Motor neuron (in vitro differentiated cells): ENCODE measurements at places on chromosomes 13 and 19.

GRCh38 chr13:49997955-49998354 is 1.1 kb downstream of the TRIM13 start:
- no peak for ATAC-seq

DNA sequence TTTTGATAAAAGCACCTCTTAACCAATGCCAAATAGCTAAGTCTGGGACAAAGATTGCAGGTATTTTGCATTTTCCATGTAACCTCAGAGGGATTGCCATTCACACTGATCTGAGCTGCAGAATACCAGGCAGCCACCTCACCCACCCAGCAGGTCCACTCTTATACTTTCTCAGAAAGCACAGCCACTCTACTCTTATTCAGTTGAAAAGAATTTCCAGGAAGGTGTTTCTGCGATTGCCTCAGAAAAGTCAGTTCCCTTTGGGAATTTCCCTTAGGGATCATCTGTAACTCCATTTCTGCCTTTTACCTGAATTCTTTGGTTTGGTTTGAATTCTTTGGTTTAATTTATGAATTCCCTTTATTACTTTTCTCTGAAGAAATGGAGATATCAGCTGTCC is 904 bp upstream of the ALOX5AP start:
- no peak for ATAC-seq

DNA sequence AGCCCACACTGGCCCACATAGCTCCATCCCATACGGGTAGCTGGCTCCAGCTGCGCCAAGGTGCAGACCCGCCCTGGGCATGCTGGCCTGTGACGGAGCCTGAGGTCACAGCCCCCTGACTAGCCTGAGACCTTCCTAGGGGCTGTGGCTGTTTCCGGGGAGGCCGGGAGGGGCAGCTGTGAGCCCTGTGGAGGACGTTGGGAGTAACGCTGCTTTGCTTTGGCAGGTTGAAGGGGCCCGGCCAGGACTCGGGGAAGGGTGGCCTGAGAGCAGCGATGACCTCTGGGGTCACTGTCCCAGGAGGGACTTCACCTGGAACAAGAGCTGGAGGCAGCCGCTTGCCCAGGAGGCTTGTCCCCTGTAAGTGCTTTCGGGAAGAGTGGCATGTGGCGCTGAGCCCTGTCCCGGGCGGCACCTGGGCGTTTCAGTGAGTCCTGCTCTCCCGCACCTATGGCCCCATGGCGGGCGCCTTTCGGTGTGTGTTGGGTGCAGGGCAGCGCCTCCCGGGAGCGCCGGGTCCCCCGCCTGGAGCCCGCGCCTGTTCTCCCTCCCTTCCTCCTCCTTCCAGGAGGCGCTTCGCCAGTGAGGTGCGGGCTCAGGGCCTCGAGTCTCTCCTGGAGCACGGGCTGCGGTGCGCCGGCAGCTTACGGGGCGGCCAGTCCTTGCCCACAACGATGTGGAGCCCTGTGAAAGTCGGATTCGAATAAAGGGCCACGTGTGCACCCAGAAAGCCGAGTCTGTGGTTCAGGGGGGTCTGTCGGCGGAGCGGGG is 1.1 kb upstream of the FAM174C start:
- no peak for ATAC-seq

- no peak for ATAC-seq
Measured at GRCh38 chr19:57566396-57567265, 7.0 kb upstream of the ZNF550 start.

- no peak for ATAC-seq
Measured at GRCh38 chr19:57606931-57607330, 7.1 kb upstream of the ZNF134 start.

DNA sequence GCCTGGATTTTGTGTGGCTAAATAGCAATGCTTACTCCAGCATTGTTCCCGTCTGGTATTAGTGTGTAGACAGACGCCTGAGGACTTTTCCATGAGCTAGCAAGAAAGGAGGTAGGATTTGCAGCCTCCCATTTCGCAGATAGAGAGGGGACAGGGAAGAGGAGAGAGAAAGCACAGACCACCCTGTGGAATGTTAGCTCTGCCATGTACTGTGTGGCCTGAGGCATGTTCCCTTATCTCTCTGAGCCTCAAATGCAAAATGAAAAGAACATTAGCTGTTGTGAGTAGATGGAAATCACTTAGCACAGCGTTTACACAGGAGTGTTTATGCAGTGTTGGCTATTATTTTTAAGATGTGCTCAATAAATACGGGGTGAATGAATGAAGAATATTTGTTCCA is 45.5 kb downstream of the OLFM4 start:
- ATAC-seq, result no peak

DNA sequence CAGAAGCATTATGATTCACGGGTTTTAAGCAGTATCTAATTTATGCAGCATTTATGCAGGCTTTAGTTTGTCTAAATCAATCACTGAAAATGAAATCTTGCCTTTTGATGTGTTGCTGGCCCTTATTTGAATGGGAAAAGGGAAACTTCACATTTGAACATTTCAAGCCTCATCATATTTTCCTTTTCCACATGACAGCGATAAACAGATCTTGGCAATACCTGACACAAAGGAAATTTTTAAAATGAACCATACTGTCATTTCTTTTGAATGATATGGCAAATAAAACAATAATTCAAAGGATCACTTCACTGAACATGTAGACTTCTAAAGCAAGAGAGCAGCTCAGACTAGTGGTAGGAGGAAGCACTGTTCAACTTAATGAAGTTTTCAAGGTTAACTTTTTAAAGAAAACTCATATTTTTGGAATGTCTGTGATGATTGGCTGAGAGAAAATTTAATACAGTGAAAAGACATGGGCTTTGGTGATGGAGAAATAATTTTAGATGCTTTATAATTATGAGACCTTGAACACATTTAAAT is 198.1 kb downstream of the OXGR1 start:
- ATAC-seq, result no peak

DNA sequence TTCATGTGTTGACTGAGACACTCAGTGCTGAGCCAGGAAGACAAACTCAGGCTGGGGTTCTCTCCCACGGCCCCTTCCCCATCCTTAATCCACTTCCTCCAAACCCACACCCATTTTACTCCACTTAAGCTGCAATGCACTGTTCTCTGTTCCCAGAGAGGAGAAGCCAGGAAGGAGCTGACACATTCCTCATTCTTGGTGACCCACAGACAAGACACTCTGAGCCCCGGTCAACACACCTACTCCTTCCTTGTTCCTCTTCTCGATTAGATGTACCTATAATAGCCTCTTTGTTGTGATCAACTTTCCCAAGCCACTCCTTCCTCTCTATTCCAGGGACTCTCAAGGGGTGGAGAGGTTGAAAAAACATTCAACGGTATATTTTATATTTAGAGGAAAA is 47.1 kb downstream of the INSR start:
- ATAC-seq, result no peak
